ENCODE measurements at places on chromosomes 13 and 19.

DNA sequence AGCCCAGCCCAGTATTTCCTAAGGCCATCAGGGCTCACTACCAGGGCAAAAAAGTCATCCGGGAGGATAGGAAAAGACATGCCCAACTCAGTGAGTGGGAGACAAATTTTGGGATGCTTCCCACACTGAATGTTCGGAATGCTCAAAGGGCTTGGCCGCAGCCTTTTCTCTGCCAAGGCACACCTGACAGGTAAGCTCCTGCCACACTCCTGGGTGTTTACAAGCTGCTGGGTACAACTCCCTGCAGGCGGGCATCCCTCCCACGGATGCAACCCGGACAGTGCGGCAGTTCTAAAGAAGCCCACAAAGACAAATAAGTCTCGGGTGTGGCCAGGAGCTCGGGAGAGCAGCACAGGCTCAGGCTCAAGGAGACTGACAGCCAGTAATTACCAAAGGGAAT lies 28.1 kb downstream of the SLC7A1 start:
- DNase-seq, result no peak

GRCh38 chr19:23992348-23992747 lies 77.7 kb downstream of the ZNF726 start:
- no peak for DNase-seq

DNA sequence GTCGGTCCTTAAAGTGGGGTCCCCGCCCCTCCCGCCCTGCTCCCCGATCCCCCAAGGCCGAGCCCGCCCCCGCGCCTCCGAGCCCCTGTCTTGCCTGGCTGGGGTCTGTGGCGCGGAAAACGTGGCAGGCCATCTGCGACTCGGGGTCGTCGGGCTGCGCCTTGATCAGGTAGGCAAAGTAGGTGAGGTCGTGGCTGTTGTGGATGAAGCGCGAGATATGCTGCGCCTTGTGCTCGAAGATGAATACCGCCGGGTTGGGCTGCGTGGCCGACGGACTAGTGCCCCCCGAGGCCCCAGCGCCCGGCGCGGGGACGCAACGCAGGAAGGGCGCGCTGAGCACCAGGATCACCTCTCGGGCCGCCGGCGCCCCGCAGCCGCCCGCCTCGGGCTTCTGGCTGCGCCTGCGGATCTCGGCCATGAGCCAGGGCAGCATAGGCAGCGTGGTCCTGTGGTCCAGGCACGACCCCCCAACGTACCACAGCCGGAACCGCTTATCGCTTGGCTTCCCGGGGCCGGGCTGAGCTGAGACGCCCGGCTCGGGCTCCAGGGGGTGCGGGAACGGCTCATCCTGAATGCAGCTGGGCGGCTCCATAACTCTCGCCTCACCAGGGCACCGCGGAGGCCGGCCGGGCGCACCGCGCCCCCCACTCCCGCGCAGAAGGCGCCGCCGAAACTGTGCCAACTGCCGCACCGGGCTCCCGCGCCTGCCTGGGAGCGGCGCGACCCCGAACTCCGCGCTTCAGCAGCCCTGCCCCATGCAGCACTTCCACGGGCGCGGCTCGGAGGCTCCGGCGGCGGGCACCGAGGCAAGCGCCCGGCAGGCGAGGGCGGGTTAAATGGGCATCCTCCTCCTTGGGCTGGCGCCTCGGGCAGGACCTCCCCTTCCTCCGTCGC lies 546 bp downstream of the TBC1D4 start:
- DNase-seq, result no peak

DNA sequence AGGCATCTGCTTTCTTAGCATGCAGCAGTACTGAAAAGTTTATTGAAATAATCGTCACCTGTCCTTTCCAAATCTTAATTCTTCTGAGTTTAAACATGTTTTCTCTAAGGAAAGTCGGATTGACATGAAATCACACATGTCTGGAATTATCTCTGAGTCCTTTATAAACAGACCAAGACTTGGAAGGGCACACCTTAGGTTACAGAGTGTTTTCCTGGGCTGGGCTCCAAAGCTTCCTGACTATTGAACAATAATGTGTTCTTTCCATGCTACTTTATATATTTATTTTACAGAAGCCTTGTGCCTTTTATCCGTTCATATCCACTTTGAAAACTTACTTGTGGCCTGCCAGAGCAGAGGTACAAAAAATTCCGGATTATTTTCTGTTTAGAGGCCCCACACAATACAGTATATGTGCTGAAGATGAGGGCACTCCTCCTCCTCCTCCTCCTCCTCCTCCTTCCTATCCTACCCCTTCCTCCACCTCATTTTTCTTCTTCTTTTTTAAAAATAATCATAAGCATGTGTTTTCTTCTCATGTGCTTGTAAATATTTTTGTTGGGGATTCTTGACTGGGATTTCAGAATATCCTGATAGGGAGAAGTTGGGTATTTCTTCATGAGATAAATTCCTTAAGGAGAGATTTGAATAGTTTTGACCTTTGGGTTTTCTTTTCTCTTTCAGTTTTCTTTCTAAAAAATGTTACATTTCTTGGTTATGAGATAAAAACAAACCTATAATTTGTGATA lies 52.3 kb downstream of the LRCH1 start:
- DNase-seq, result no peak

DNA sequence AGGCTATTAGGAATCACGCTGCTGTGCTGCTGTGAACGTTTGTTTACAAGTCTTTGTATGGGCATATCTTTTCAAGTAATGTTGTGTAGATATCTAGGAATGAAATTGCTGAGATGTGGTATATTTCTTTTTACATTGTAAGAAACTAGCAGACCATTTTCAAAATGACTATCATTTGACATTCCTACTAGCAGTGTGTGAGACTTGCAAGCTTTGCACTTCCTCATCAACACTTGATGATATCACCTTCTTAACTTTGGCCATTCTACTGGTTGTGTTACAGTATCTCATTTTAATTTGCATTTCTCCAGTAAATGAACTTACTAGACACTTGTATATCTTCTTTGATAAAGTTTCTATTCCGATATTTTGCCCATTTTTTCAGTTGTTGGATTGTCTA lies 12.1 kb downstream of the METTL21C start:
- no peak for DNase-seq

GRCh38 chr19:28927456-28927855 lies 285.5 kb downstream of the UQCRFS1 start:
- DNase-seq, result no peak

DNA sequence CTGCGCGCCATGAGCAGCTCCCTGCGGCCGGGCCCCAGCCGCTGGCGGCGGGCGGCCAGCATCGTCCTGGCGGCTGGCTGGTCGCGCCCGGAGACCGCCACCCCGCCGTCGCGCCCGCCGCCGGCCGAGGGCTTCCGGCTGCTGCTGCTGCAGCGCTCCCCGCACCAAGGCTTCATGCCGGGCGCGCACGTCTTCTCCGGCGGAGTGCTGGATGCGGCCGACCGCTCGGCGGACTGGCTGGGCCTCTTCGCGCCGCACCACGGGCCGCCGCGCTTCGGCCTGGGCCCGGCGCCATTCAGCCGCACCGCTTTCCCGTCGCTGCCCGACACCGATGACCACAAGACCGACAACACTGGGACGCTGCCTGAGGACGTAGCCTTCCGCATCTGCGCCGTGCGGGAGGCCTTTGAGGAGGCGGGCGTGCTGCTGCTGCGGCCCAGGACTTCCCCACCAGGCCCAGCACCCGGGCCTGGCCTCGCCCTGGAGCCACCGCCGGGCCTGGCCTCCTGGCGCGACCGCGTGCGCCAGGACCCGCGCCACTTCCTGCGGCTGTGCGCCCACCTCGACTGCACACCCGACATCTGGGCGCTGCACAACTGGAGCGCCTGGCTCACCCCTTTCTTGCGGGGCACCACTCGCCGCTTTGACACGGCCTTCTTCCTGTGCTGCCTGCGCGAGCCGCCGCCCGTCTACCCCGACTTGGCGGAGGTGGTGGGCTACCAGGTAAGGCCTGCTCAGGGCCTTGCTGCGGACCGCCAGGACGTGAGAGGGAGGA lies 518 bp downstream of the NUDT19 start:
- DNase-seq, result no peak

GRCh38 chr13:50386541-50387050 lies 371.4 kb downstream of the KCNRG start:
- no peak for DNase-seq

- DNase-seq, result no peak
Observed at GRCh38 chr13:101698400-101698799, 245.9 kb downstream of the ITGBL1 start.

- no peak for DNase-seq
Observed at GRCh38 chr13:113995051-113995601, 21.2 kb upstream of the C13orf46 start.

DNA sequence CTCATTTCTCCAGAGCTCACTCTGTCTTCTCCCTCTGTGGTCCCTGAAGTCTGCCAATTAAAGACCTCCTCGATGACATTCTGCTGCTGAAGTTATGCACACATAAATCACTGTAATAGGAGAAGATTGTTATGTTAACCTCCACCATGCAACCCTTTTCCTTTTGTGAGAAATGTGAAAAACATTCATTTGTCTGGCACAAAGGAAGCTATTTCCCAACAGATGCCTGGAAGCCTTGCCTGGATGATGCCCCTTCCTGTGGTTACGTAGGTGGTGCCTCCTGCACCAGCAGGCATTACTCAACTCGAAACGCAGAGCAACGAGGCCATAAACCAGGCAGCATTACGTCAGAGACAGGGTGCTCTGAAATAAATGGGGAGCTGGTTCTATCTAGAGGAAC lies 327.4 kb upstream of the ZNF507 start:
- DNase-seq, result no peak
